Stimulated activated CD4-positive, alpha-beta T cell treated with anti-CD3 and anti-CD28 coated beads, Interleukin-12 subunit alpha, Interleukin-12 subunit beta, amount 100 ng/mL, for 24 hours (primary cell): ENCODE measurements at places on chromosomes 12 and 14.

GRCh38 chr14:55530464-55530863 is 49.5 kb upstream of the KTN1 start:
- no peak for DNase-seq

- DNase-seq: no peak
These were observed 89.3 kb downstream of the KCNC2 start for GRCh38 chr12:75120311-75120711.

DNA sequence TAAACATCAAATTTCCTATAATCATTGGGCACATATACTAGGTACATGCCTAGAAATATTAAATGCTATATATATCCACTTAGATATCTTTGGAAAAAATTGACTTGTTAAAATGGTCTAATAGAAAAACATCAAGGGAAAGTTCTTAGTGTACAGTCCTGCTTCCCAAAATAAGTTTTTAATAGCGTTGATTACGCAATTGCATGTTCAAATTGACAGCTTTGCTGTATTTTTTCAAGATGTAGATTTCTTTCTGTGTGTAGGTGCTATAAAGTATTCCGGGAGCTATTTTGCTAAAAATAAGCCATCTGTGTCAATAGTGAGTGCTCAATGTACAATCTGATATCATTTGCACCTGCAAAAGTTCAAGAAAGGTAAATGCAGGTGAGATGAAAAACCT is 463.9 kb upstream of the ATP2B1 start:
- no peak for DNase-seq

DNA sequence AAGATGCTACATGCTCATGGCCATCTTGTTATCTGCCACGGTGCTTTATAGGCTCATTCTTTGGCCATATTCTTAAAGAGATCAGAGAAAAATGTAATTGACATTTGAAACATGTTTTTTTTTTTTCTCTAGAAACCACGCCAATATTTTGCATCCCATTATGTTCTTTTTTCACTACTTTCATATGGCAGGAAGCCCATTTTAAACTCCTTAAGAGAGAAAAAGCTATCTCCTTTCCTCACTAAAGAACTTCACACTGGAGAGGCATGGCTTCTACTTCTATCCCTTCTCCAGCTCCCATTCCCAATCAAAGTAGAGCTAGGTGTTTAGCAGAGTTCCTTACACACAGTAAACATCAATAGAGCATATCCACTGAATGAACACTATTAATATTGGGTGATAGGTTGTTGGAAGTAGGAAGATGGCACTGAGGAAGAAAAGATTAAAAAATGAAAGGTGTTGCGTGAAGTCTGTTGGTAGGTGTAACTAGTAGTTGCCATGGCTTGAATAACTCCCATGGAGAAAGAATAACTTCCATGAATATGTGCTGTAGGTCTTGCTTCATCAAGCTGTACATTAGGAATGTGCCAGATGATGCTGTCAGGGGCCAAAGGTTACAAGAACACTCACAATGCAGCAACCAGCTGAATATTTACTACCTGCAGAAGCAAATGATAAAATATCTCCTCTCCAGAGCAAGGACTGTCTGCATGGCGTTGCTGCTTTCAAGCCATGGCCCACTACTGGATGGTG is 178.8 kb downstream of the STXBP6 start:
- no peak for DNase-seq

- no peak for DNase-seq
These were observed 602 bp downstream of the CHFR start for GRCh38 chr12:132886529-132887477.

DNA sequence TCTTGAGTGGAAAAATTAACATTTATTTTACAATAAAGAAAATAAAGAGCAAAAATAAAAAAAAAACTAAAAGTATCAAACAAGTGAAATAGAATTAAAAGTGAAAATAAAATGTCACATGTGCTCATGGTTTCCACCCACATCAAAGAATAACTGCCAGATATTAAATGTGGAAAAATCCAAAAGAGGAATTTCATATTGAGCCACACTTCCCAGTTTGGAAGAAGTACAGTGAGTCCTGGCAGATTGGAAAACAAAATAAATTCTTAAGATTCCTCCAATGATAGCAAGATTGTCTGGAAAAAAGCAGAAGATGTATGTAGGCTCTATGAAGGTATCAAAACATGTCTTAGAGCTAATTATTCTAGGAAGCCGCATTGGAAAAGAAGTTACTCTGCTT is 1019.5 kb downstream of the SLC6A15 start:
- no peak for DNase-seq

DNA sequence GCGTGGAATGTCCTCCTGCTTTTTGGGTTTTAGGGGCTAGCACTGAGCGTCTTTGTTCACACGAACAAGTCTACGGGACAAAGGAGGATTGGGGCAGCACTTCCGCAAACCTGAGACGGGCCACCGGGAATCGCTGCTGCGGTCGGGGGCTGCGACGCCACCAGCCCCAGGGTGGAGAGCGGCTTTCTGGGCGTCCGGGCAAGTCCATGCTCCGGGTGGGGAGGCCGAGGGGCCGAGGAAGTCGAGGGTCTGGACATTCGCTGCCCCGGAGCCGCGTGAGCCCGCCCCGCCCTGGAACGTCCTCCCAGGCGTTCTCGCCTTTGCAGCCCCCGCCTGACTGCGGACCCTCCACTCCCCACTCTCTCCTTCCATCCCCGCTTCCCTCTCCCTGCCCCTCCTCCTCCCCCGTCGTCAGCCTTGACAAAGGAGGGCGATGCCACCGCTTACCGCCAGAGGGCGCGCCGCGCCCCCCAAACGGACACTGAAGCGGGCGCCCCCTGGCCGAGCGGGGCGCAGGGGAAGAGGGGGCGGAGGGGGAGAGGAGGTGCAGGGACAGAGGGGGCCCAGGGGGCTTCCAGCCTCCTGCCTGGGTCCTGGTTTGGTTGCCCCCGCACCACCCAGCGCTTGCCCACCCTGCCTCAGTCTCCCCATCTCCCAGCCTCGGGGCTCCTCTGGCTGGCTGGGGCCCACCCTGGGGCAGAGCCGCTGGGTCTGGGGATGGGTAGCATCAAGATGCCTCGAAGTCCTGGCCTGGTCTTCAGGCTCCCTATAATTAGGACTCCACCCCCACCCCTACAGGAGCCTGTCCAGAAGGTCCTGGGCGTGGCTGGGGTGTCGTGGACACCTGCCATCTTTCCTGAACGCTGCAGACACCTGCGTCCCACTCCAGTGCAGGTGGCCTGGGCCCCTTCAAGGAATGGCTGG is 39.1 kb upstream of the INF2 start:
- peak; percentile 52 for DNase-seq

GRCh38 chr14:54565785-54566409 is 1.0 kb upstream of the SAMD4A start:
- DNase-seq: no peak

- DNase-seq: no peak
These were observed 5.7 kb upstream of the JDP2 start for GRCh38 chr14:75422169-75422568.

GRCh38 chr12:5453466-5453865 is 21.6 kb downstream of the NTF3 start:
- no peak for DNase-seq

DNA sequence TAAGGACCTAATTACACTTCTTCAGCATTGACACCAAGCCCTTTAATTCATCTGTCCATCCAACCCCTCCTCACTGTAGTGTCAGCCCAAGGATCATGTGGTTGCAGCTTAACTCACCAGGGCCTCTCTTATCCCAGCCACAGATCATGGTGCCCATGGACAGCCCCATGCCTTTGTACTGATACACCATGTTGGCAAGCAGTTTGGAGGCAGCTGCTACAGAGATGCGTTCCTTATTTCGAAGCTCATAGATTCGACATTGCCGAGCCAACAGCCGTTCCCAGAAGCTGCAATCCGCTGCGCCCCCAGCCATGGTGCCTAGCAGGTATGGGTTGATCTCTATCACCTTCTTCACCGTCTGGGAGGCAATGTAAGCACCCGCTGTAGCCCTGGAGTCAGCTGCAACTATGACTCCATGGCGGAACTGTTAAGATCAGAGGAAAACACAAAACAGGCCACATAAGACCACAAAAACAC is 1.4 kb downstream of the PSMB5 start:
- DNase-seq: no peak

DNA sequence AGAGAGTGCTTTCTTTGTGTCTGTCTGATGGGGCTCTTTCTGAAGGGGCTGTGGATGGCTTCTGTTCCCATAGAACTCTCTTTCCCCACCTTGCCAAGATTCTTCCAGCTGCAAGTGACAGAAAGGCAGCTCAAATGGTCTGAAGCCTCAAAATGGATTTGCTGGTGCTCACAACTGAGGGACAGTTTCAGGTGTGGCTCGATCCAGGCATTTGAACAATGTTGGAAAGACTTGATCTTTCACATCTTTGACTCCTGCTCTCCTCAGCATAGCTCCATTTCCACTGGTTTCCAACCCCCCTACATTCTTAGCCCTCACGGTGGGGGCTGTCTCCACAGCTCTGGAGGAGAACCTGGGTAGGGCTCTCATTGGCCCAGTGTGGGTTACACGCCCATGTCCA is 15.9 kb downstream of the RFLNA start:
- no peak for DNase-seq

GRCh38 chr14:91694643-91695042 is 37.2 kb downstream of the CATSPERB start:
- DNase-seq: no peak

DNA sequence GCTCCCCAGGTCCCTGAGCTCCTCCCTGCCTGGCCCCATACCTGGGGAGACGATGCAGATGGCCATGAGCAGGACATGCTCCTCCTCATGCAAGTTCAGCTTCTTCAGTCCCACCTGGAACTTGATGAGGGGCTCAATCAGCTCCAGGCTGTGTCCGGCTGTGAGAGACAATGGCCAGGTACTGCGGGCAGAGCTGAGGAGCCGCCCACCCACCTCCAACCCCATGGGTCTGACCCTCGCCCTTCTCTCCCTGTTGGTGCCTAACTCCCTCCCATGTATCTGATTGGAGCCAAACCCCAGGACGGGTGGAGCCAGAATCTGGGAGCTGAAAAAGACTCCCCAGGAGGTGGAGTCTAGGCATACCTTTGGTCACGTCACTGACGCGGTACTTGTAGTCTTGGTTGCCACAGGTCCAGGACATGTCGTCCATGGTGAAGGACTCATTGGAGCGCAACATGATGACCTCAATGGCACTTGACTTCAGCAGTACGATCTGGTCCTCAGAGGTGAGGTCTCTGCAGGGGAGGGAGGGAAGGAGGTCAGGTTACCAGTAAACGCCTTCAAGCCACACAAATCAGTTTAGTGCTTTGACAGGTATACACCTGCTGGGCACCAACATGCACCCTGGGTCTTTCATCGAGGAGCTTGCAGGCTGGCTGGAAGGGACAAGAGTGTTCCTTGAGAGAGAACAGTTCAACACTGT is 26.7 kb upstream of the HDAC7 start:
- DNase-seq: no peak

- no peak for DNase-seq
These were observed 18.3 kb downstream of the ANKS1B start for GRCh38 chr12:99966429-99966828.

DNA sequence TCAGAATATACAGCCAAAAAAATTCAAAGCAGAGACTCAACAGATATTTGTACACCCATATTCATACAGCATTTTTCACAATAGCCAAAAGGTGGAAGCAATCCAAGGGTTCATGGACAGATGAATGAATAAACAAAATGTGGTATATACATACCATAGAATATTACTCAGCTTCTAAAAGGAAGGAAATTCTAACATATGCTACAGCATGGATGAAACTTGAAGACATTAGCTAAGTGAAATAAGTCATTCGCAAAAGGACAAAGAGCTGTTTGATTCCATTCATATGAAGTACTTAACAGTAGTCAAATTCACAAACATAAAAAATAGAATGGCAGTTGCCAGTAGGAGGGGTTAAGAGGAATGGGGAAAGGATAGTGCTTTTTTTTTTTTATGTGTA is 91.8 kb upstream of the ARID2 start:
- DNase-seq: no peak

GRCh38 chr12:3083241-3083920 is 6.2 kb downstream of the TSPAN9 start:
- DNase-seq: no peak

GRCh38 chr12:11820476-11820875 is 171.0 kb downstream of the ETV6 start:
- no peak for DNase-seq

GRCh38 chr12:51441583-51441982 is 17.0 kb downstream of the SLC4A8 start:
- no peak for DNase-seq

DNA sequence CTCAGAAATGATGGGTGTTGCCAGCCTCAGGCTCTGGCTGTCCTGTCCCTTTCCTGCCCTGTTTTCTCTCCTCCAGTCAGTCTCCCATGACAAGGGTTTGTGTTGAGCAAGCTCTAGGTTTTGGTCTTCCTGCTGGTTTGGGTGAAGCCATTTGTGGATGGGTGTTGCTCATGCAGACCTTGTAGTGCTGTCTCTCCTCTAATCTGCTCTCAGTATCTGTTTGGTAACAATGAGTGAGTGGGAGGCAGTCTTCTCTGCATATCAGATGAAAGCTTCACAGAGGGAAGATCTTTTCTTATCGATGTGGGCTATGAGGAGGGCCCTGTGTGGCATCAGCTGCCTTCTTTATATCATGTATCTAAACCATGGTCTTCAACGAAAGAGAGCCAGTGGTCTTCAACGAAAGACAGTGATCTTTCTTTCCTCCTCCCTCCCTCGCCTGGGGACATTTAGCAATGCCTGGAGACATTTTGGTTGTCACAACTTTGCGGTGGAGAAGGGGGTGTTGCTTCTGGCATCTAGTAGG is 3.6 kb downstream of the CMA1 start:
- no peak for DNase-seq

DNA sequence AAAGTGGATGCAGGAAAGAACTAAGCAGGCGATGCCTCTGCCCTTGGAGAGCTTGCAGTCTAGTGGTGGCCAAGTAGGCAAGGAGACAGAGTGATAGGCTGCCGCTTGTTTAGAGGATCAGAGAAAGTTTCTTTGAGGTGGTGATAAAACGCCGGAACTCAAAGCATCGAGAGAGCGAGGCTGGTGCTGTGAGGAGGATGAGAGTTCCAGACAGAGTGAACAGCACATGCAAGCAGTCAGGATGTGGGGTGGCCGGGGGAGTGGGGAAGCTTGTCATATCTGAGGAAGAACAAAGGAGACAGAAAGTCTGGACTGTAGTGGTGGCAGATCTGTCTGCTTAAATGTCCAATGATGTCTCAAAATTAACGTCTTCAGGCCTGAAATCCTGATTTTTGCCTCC is 319.7 kb downstream of the SNAPC1 start:
- DNase-seq: no peak

DNA sequence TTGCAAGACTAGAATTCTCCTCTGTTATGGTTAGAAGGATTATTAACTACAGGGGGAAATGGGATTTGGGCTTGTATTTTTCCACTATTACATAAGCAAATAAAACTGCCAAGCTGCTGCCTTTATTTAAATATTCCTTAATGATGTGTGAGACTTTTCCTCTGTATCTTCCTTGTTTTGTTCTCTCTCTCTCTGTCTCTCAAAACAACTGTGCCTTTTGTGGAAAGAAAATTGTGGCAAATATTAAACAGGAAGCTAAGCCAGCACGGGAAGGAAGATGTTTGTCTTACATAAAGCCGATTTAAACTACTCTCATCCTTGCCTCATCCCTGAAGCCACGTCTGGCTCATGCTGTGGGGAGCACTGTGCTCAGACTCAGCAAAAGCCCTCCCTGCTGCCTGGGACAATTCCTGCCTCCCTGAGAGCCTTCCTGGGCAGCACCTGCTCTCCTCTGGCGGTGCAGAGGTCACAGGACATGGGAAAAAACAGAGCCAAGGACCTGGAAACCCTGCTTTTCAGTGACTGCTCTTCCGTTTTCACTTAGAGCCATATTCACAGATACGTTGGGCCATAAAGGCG is 237.2 kb downstream of the SLC15A4 start:
- DNase-seq: no peak
